ENCODE measurements at places on chromosomes 2 and 18.

GRCh38 chr2:10254373-10255188 is 48.1 kb upstream of the HPCAL1 start:
- DNase-seq: no peak

DNA sequence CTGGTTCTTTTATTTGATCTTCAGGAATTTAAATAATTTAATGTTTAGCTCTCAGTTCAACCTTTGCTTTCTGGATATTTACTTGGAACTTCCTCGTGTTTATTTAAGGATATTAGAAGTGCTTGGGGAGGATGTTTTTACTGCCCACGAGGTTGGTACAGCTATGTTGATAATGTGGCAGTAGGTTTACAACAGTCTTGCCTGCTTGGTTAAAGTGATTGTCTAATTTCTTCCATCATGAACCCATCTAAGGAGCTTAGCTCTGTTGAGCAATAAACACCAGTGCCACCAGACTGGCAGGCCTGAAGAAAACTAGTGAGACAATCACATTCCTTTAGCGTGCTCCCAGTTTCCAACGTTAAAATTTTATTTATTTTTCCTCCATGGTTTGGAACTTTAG is 94.5 kb downstream of the ICOS start:
- no peak for DNase-seq

- DNase-seq: no peak
These were observed 2.7 kb downstream of the YPEL5 start for GRCh38 chr2:30149513-30149912.

DNA sequence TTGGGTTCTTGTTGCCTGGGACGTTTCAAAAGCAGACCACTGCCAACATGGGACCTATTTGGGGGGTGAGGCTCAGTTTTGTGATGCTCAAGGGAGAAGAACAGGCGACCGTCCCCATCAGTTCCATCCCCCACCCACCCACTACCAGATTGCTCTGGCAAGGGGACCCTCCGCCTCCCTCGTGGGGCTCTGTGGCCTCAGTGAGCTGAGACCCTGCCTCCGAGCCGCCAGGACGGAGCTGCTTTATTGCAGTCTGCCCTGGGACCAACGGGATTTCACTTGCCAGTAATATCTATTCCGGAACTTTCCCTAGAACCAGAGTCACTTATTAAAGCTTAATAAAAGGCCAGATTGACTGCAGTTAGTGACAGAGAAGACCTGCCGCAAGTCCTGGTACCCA is 146.3 kb downstream of the KLHL29 start:
- no peak for DNase-seq

DNA sequence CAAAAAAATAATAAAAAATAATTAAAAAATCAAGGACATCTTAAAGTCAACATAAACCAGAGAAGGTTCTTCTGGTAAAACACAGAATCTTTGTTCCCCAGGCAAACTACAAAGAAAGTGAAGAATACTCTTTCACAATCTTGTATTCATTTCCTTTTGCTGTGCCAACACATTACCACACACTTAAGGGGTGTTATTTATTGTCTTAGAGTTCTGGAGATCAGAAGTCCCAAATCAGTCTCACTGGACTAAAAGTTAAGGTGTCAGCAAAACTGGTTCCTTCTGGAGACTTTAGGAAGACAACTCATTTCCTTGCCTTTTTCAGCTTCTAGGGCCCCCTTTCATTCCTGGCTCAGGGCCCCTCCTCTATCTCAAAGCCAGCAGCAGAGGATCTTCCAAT is 12.2 kb upstream of the CAB39 start:
- DNase-seq: no peak

DNA sequence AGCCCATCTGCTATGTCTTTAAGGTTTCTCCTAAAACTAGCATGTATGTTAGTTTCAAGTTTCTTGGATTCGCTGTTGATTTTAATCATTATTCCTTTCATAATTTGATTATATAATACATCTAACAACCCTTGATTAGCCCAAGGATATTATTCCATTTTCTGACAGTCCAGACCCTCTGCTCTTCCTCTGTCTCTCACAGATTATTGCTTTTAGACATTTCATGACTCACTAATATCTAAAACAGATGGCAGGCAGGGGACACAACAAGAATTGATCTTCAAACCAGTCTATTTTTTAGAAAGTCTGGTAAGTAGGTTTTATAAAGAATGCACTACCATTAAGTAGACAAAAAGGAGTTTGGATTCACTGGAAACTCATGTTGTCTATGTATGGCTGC is 162.2 kb downstream of the ANKRD44 start:
- no peak for DNase-seq

Data from GM20000 (cell line).